ENCODE measurements at places on chromosomes 11 and 22.

GRCh38 chr11:66349084-66349386 lies 1.6 kb upstream of the B4GAT1 start:
- no peak for DNase-seq

- peak; percentile 77 for DNase-seq
Measured at GRCh38 chr11:76721755-76722677, 51.5 kb upstream of the LRRC32 start.

GRCh38 chr11:127035824-127036223 lies 35.3 kb upstream of the KIRREL3 start:
- DNase-seq = no peak

DNA sequence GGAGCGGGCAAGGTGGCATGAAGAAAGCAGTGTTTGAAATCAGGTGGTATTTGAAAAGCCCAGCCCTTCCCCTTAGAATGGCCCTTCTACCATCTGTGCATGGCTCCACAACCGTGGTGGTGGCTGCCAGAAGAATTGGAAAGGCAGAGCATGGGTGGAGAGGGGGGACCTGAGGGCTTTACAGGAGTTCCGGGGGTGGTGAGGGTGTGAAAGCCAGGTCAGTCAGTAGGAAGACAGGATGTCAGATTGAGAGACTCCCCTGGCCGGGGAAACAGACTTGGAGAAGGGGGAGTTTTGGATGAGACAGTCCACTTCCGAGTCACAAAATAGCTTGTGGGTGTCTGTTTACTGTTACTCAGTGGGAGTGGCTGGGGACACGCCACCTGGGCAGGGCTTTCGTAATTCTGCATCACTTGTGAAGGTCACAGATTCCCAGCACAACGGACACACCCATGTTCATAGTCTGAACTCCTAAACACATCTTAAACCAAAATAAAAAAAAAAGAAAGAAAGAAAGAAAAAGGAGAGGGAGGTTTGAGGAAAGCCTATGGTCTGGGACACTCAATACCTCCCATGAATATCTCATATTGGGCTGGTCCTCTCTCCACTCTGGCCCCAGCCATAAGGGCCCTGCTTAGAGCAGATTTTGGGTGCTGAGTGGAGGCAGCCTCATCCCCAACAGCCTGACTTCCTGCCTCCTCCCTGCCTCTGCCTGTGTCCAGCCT lies 24.4 kb upstream of the SMIM35 start:
- DNase-seq = no peak

DNA sequence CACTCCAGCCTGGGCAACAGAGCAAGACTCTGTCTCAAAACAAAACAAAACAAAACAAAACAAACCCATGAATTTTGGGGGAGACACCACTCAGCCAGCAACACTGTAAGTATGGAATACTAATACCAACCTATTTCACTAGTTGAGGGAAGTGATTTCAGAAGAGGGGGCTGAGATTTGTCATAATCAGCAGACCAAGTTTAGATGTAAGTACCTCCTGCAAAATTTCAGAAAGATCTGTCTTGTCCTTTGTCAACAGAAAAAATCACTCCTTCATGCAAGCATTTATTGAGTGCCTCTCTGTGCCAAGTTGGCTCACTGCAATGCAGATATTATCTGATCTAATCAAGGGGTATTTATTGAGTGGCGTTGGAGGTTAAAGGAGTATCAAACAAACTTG lies 23.4 kb upstream of the ADA2 start:
- DNase-seq = no peak

- no peak for DNase-seq
Measured at GRCh38 chr22:43878831-43879550, 12.8 kb downstream of the PNPLA5 start.

- DNase-seq = peak; percentile 62
Measured at GRCh38 chr11:70016666-70017367, 61.3 kb upstream of the ANO1 start.

- no peak for DNase-seq
Measured at GRCh38 chr11:9607511-9607899, 34.0 kb downstream of the WEE1 start.

GRCh38 chr22:43277987-43278601 lies 65.1 kb downstream of the SCUBE1 start:
- no peak for DNase-seq

DNA sequence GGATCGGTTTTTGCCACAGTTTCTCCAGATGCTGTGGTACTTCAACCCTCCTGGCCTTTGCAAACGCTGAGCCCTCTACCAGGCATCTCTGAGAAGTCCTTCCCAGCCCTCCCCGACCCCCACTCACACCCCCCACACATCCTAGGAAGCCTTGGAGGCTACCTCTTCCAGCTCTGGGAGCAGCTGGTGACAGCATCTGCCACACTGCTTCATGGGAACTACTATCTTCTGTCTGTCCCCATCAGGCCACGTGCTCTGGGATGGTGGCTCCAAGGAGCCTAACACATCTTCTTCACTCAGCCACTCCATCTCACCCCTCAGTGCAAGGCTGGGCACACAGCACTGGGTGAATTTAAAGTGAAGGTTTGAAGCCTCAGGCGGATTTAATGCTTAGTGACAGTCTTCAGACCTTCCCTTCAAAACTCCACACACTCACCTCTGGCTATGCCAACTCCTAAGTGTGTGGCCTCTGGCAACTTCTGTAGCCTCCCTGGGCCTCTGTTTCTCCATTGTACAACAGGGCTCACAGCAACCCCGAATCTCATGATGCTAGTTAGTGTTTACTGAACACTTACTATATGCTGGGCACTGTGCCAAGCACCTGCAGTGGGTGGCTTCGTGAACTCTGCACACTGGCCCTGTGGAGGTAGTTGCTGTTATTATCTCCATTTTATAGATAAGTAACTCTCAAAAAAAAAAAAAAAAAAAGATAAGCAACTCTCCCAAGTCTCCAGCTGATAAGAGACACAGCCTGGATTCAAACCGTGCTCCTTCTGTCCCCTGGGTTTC lies 7.3 kb upstream of the TP53I11 start:
- no peak for DNase-seq

DNA sequence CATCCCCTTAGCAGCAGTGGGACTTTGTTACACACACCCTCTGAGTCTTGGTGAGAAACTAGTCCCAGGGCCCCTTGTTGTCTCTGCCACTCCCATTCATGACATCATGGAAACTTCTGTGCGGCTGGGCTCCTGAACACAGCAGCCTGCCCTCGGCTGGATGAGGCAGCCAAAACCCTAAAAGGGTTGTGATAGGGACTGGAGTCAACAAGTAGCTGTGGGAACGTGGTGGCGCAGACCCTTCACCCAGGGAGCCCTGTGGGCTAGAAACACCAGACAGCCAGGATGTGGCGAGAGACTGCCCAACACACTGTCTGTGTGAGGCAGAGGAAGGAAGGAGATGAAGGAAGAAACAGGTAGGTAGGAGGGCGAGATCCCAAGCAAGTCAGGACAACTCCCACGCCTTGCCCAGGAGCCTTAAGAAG lies 3.9 kb downstream of the CD3D start:
- no peak for DNase-seq

- DNase-seq = no peak
Measured at GRCh38 chr11:63855975-63856374, 17.1 kb downstream of the MARK2 start.

- no peak for DNase-seq
Measured at GRCh38 chr11:72639502-72640375, 34.5 kb downstream of the PDE2A start.

- no peak for DNase-seq
Measured at GRCh38 chr11:60378354-60378753, at the start of gene MS4A7. MS4A7 (plus strand) TSS chr11:60378532; CDS start chr11:60383142, 4,610 bp downstream.

DNA sequence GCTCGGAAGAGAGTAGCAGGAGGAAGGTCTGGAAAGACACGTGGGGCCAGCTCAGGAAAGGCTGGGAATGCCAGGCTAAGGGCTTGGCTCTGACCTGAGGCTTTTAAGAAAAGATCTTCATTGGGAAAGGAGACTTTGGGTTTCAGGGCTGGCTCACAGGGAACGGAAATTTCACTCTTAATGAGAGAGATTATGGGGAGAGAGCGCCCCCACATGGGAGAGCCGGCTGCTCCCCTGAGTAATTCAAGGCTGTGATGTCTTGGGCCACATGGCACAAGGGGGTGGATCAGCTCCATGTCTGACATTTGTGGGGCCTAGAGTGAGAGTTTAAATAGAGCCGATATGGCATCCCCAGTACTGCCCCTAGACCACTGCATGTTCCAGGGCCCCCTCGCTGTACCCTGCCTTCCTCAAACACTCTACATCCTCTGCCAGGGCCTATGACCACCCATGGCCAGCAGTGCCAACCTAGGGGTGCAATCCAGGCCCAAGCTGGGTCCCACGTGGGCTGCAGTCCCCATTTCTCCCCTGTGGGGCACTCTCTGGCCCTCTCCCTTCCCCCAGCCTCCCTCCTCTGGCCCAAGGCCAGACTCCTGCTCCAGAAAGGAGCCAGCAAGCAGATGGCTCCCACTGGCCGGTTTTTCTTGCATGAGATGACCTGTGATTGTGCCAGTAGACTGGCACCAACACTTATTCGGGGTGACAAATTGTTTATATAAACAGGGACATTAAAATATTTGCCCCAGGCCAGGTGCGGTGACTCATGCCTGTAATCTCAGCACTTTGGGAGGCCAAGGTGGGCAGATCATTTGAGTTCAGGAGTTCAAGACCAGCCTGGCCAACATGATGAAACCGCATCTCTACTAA lies 75.2 kb downstream of the ISX start:
- DNase-seq = no peak

GRCh38 chr11:69372589-69373250 lies 78.8 kb downstream of the MYEOV start:
- DNase-seq = no peak

DNA sequence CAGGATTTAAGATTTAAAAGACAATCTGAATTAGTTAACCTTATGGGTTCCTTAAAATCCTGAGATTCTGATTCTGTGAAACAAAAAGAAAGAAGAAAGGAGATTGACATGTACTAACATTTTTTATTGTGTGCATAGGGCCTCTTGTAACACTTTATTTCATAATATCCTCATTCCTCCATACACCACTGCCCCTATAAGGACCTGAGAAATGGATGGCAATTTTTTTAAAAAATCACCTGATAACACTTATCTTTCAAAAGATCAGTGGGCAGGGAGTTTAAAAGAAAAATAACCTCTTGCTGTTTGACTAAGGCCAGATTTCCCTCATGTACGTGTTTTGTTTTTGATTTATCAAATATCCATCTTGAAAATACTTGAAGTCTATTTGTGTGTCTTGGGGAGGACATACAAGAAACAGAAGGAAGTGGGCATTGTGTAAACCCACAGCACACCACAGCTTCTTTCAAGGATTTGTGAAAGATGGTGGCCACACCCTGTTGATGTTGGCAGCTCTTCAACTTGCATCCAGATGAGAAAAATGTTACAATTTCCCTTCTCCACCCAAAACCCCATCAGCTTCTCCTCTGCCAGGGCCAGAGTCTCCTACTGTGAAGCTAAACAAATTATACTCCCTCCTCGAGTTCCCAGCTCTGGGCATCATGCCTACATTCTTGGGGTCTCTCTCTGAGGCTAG lies 35.0 kb upstream of the MPEG1 start:
- DNase-seq = peak; percentile 43

DNA sequence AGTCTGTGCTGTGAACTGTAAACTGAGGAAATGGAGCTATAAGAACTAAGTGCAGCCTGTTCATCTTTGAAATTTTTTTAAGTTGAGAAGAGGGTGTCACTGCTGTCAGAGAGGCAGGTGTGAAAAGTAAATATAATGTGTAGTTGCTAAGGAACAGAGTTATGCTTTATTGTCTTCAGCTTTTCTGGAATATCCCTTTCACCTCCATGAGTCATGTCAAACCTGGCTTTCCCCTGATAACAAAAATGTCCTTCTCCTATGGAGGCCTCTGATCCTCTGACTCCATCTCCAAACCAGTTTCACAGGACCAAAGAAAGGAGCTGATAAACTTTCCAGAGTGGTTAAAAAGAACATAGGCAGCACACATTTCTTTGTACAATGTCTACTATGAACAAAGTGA lies 12.8 kb upstream of the MUC15 start:
- DNase-seq = no peak

DNA sequence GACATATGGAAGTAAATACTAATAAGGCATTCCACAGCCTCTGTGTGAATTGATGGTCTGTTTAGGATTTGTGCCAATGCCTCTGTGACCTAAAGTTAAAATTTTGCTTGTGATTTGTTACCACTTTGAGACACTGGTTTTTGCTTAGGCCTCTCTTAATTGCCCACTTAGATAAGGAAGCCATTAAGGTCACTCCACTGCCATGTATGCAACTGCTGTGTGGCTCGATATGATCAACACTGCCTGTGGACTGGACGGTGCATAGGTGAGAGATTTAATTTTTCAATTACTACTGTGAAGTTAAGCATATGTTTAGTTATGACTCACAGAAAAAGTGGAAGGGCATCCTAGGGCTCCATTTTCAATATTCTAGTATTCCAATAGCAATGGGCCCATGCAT lies 36.9 kb downstream of the CSRP3 start:
- no peak for DNase-seq

DNA sequence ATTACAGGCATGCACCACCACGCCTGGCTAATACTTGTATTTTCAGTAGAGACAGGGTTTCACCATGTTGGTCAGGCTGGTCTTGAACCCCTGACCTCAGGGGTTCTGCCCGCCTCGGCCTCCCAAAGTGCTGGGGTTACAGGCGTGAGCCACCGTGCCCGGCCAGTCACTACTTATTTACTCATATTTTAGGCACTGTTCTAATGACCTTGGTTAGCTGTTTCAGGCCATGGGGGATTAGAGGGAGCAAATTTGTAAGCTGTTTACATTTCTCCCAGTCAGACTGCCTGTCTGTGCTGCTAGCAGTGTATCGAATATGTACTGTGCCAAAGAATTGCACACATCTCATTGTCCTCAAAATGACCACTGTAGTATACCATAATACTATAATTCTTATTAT lies 32.7 kb upstream of the PACSIN2 start:
- no peak for DNase-seq

DNA sequence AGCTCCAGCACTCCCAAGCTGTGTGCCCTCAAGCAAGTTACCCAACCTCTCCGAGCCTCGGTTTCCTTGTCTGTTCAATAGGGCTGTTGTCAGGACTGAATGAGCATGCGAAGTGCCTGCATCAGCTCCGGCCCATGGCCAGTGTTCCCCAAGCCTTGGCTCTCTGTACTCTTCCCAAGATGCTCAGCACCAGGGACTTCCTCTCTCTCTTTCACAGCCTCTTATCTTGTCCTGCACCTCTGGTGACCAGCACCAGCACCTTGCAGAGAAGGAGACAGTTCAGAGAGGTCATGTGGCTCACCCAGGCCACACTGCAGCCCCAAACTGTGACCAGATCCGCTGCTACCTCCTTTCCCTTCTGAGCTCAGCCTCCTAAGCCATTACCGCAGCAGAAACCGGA lies 120.3 kb upstream of the ANO1 start:
- no peak for DNase-seq

Measured in AG10803 (cell line).